GM23338 (cell line): ENCODE measurements at places on chromosomes 16 and 17.

DNA sequence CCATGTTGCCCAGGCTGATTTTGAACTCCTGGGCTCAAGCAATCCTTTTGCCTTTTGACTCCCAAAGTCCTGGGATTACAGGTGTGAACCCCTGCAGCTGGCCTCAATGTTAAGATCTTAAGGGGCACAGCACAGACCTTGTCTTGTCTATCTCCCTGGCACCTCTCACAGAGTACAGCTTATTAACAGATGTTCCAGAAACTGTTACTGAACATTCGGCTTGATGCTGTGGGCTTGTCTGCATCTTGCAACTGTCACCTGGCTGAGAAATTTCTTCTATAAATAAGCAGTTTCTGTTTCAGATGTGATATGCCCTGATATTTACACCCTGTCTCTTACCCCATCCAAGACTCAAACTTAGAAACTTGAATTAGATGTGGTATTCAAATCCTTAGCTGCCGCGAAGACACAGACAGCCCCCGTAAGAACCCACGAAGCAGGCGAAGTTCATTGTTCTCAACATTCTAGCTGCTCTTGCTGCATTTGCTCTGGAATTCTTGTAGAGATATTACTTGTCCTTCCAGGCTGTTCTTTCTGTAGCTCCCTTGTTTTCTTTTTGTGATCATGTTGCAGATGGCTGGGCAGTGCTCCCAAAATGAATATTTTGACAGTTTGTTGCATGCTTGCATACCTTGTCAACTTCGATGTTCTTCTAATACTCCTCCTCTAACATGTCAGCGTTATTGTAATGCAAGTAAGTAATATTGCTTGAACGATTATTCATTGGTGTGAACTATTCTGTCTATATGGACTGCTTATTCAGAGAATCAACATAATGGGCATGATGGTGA is at the start of gene TNFRSF17:
TSS of gene TNFRSF17 (plus strand) at position 450 of the 791 bp plus-strand sequence. CDS start at position 565, 115 bp downstream.
- H3K27ac ChIP-seq: no peak within 1 kb of the TSS
- no peaks in the 10 kb centered on the region for H3K36me3 ChIP-seq
- H3K27me3 ChIP-seq: no peaks in the 10 kb centered on the region
- H3K4me3 ChIP-seq: no peak within 1 kb of the TSS
- no peaks in the 10 kb centered on the region for H3K4me1 ChIP-seq
- no peak for DNase-seq

DNA sequence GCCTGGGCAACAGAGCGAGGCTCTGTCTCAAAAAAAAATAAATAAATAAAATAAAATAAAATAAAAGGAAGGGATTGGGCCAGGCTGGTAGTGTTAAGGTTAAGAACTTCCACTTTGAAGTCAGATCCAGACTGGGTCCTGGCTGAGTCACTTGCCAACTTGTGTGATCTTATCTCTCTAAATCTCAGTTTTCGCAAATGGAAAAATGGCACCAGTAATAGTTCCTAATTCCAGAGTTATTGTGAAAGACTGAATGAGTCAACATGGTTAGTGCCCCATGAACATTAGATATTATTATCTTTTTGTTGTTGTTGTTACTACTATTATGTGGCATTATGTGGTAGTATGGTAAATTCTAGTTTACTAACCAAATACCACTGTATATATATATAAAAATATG is 188.0 kb upstream of the AXIN2 start:
- no peaks in the 10 kb centered on the region for H3K36me3 ChIP-seq
- H3K27ac ChIP-seq: no peak overlapping the region
- DNase-seq: no peak
- H3K4me1 ChIP-seq: no peaks in the 10 kb centered on the region; the same call in 1 of the 2 replicates
- H3K4me3 ChIP-seq: no peak overlapping the region

DNA sequence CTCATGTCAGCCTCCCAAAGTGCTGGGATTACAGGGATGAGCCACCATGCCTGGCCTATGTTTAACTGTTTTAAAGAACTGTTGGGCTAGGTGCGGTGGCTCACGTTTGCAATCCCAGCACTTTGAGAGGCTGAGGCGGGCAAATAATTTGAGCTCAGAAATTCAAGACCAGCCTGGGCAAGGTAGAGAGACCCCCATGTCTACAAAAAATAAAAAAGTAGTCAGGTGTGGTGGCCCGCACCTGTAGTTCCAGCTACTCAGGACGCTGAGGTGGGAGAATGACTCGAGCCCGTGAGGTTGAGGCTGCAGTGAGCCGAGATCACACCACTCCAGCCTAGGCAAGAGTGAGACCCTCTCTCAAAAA is 1.9 kb upstream of the ITGAL start:
- no peak for DNase-seq
- H3K36me3 ChIP-seq: no peaks in the 10 kb centered on the region
- H3K4me3 ChIP-seq: no peak overlapping the region
- no peak overlapping the region for H3K27ac ChIP-seq

GRCh38 chr16:17426451-17426850 is 44.3 kb downstream of the XYLT1 start:
- H3K27me3 ChIP-seq: no peaks in the 10 kb centered on the region
- no peaks in the 10 kb centered on the region for H3K36me3 ChIP-seq
- no peak for DNase-seq
- H3K27ac ChIP-seq: no peak overlapping the region

GRCh38 chr17:40557531-40558299 is 7.6 kb downstream of the CCR7 start:
- H3K27me3 ChIP-seq: no peaks in the 10 kb centered on the region
- DNase-seq: no peak
- H3K36me3 ChIP-seq: no peaks in the 10 kb centered on the region
- H3K4me3 ChIP-seq: no peak overlapping the region

DNA sequence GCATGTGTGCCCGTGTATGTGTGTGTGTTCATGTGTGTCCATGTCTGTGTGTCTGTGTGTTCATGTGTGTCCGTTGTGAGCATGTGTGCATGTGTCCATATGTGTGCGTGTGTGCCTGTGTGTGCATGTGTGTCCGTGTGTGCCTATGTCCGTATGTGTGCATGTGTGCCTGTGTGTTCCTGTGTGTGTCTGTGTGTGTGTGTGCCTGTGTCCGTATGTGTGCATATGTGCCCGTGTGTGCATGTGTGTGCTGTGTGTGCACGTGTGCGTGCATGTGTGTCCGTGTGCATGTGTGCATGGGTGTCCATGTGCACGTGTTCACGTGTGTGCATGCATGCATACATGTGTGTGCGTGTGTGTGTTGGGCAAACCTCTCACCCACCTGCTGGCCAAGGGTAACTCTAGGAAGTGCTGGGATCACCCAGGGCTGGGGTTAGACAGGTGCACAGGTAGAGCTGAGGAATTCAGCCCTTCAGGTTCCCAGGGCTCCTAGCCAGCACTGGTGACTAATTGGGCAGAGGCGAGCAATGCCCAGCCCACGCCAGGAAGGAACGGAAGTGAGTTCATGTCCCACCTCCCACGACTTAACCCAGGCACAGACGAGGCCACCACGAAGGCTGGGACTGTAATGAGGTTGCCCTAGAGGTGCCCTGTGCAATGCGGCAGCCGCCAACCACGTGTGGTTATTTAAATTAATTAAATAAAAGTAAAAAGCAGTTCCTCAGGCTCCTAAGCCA is 8.2 kb upstream of the CSNK1D start:
- no peak for DNase-seq
- peaks cover 4% of the 10 kb centered on the region; the same call in 1 of the 2 replicates for H3K4me1 ChIP-seq
- H3K27ac ChIP-seq: no peak overlapping the region
- H3K27me3 ChIP-seq: no peaks in the 10 kb centered on the region
- H3K4me3 ChIP-seq: no peak overlapping the region
